ENCODE measurements at places on chromosomes 13 and 19. TPM values are rescaled to one million over a fixed set of nuclear protein-coding genes. Genes with fewer than 3 reads are reported as not detected.

Gene MEDAG
- 16.5 TPM for total RNA-seq

Gene ZNF256
- 12.0 TPM for total RNA-seq

Gene CYP2F1
- total RNA-seq: not detected

Gene ZGLP1
- total RNA-seq: not detected

DNA sequence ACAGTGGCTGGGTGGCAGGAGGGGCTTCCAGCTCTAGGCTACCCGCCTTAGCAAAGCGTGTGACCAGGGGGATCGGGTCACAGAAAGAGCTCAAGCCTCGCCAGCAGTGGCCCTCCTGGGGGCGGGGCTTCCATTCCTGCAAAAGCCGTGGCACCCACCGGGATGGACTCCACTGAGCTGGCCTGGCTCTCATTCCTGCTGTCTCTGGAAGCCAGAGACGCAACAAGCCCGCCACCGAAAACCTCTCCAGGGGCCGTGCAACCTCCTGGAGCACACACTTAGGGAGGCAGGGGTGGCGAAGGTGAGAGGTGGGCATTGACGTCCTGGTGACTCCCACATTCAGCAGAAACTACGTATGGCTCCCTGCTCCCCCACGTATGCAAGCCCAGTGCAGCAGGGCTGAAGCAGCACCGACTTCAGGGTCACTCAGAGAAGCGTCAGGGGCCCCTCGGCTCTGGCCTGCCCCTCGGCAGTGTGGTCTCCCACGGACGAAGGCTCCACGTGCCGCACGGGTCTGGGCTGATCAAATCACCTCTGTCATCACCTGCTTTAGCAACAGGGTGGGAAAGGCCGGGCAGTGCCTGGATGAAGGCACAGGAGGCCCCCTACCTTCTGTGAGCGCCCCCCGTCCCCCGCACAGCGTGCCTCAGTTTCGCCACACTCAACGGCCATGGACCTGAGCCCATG lies 3.1 kb downstream of the C19orf25 start:
- peaks cover 16% of the 10 kb centered on the region for H3K4me1 ChIP-seq
- H3K27ac ChIP-seq: no peak overlapping the region
- H3K36me3 ChIP-seq: no peaks in the 10 kb centered on the region
- peaks cover 10% of the 10 kb centered on the region for H3K27me3 ChIP-seq
- no peak for DNase-seq
- H3K4me3 ChIP-seq: no peak overlapping the region

DNA sequence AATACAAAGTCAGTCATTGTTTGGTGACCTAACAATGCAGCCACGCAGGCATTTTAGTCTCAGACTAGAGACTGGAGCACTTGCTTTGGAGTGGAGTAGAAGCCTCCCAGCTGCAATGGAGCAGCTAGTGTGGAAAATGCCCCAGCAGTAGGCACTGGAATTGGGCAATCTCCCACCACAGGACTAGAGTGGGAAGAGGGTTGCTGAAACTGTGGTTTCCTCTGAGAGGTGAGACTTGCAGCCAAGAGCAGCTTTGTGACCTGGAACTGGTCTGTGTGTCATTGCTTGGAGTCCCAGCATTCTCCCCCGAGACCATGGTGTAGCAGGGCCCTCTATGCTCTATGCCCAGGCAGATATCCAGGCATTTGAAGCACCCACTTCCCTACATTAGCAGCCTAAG lies 556.3 kb downstream of the UQCRFS1 start:
- H3K4me3 ChIP-seq: no peak overlapping the region
- DNase-seq: no peak
- H3K4me1 ChIP-seq: no peaks in the 10 kb centered on the region
- H3K27ac ChIP-seq: no peak overlapping the region
- no peaks in the 10 kb centered on the region for H3K27me3 ChIP-seq
- H3K36me3 ChIP-seq: no peaks in the 10 kb centered on the region

Gene HSD17B14
- 31.9 TPM for total RNA-seq

Measured in uterus (tissue), 4 donors.